ENCODE measurements at places on chromosomes 12 and 14.

- DNase-seq: no peak
These were observed 97.6 kb downstream of the RAD52 start for GRCh38 chr12:851913-852312.

DNA sequence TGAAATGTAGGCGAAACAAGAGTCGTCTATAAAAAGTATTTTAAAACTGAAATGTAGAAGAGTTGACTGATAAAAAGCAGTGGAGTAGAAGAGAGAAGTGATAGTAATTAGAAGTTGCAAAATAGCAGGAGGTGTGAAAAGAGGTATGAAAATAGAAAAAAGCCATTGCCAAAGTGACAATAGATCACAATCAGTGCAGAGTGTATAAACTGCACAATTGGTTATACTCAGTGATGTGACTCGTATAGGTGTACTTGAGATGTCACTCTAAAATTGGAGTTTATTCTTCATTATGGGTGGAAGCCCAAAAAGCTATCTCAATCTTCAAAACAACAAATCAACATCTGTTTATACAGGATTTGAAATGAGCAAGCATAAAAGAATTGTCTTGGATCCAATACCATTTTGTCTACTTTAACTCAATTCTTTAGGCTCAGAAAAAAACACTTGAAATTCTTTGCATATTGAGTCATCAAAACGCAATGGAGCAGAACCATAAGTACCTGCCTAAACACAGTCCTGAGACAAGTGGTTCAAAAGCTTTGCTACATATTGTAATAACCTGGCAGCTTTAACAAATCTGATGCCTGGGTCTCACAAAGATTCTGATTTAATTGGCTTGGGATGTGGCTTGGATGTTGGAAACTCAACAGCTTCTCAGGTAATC is 8.8 kb downstream of the IKBIP start:
- DNase-seq: no peak

DNA sequence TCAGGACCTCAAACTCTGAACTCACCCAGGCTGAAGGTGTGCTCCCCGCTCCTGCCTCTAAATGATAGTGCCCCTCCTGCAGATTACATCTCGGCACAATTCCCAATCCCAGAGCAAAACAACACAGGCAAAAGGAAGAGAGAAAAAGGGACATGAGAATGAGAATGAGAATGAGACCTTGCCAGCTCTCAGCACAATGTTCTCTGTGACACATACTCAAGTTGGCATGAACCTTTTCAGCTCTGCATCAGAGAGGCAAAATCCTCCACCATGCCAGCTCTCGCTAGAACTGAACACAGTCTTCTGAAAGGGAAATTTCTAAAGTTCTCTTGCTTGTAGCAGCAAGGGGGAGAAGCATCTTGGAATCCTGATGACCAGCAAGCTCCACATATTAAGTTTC is 84.6 kb downstream of the KSR2 start:
- DNase-seq: no peak

DNA sequence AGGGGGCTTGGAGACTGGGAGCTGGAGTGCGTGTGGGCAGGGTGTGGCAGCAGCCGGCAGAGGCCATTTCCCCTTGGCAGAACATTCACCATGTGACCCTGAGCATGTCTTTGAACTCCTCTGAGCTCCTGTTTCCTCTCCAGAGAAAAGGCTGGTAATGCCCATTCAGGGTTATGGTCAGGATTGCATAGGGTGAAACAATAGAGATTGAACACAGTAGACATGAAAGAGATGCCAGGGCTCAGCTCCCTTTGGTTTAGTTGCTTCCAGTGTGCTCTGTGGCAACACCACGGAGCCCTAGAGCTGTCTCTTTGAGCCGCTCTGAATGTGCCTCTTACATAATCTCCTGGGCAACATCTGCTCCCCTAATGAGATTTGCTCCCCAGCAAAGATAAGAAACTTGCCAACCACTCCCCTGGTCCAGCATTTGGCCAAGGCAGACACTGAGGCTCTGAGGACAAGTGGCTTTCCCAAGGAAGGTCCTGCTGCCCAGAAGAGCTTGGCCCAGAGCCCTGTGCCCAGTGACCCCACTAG is 4.6 kb downstream of the IFI27 start:
- DNase-seq: no peak

GRCh38 chr12:47481041-47481440 is 224.8 kb downstream of the RPAP3 start:
- no peak for DNase-seq

GRCh38 chr14:100187247-100187833 is 27.9 kb upstream of the DEGS2 start:
- DNase-seq: no peak

DNA sequence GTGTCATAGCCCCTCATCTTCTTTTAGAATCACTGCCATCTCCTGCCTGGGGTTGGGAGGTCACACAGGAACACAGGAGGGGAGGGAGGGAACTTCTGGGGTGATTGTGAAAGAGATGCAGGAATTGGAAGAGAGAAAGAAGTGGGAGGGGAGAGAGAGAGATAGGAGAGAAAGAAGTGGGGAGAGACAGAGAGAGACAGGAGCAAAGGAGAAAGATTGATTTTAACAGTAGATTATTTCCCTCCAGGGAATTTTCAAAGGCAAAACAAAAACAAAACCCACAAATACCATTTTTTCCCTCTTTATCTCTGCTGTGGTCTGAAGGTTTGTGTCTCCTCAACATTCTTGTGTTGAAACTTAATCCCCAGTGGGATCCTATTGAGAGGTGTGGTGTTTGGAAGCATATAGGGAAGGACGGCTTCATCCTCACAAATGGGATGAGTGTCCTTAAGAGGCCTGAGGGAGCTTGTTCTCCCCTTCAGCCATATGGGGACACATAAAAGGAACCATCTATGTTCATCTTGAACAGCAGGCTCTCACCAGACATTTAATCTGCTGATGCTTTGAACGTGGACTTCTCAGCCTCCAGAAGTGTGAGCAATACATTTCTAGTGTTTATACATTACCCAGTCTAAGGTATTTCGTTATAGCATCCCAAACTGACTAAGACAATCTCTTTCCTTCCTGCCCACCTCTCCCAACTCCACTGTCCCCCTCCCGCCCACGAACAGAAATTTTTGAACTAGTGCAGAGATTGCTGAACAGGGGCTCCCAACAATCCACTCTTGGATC is 134.9 kb upstream of the MAX start:
- no peak for DNase-seq

- peak; percentile 51 for DNase-seq
These were observed 24.5 kb downstream of the GPRC5D start for GRCh38 chr12:12927211-12928079.

DNA sequence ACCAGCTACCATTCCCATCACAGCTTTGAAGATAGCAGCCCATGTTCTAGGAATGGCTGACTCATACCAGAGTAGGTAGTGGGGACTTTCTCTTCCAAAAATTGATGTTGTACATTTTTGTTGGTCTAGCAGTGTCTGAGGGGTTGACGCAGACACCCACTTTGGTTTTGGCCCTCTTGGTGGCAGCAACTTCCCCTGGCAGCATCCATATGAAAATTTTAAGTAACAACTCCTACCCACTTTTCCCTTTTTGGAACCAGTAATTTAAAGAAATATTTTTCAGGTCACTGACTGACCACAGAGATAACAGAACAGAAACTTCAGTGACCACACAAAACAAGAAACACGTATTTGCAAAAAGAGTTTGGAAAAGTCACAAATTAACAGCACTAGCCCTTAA is 162.0 kb upstream of the TMCC3 start:
- DNase-seq: no peak

DNA sequence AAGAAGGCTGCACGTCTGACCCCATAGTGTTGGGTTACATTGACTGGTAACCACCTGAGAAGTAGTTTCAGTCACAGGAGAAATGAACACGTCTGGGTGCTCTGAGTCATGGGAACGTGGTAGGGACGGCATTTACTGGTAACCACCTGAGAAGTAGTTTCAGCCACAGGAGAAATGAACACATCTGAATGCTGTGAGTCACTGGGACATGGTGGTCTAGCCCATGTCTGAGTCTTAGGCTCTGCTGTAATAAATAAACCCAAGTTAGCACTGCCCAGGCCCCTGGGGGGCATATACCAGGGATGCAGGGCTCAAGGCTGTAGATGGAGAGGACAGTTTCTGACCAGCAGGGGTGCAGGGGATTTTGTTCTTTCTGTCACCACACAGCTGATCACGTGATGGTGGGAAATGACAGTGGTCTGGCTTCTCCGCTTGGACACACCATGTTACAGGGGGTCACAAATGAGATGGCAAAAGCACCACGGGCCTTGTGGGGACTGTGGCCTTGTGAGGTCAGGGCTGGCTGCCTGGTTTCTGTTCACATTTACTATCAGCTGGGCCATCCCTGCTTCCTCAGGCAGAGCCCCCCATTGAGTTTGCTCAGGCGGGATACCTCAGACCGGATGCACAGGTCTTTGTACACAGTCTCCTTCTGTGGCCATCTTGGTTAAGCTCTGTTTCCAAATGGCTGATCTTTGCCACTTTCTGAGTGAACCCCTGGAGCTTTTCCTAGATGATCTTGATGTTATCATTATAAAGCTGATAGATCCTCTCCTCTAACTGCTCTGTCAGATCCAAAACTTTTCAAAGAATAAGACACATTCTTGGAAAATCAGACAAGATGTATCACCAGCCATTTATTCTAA is 9.8 kb upstream of the C12orf42 start:
- DNase-seq: peak; percentile 90

- DNase-seq: no peak
These were observed 64.9 kb upstream of the PCED1B start for GRCh38 chr12:47014474-47014873.

DNA sequence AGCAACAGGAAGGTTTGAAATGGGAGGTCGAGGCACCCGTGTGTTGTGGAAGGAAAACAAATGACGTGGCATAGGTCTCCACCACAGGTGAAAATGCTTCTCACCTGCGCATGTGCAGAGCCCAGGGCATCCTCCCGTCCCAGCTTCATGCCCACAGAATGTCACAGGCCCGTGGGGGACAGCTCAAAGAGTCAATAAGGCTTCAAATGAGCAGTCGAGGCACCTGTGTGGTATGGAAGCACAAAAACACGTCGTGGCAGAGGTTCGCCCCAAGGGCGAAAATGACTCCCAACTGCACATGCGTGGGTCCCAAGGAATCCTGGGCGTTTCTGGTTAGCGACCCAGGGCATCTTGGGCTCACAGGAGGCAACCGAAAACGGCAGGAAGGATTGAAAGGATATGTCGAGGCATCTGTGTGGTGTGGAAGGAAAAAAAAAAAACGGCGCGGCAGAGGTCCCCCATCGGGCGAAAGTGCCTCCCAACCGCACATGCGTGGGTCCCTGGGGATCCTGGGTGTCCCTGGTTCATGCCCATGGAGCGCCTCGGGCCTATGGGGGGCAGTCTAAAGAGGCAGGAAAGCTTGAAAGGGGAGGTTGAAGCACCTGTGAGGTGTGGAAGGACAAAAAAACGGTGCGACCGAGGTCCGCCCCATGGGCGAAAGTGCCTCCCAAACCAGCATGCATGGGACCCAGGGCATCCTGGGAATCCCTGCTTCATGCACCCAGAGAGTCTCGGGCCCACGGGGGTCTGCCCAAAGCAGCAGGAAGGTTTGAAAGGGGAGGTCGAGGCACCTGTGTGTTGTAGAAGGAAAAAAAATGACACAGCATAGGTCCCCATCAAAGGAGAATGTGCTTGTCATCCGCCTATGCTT is 578.5 kb downstream of the ALG10 start:
- DNase-seq: no peak

- no peak for DNase-seq
These were observed 52.0 kb downstream of the WASHC3 start for GRCh38 chr12:102009796-102010195.

GRCh38 chr12:49529414-49529813 is 9.4 kb upstream of the KCNH3 start:
- DNase-seq: no peak

- DNase-seq: no peak
These were observed 93.9 kb downstream of the KCNC2 start for GRCh38 chr12:75115748-75116147.

DNA sequence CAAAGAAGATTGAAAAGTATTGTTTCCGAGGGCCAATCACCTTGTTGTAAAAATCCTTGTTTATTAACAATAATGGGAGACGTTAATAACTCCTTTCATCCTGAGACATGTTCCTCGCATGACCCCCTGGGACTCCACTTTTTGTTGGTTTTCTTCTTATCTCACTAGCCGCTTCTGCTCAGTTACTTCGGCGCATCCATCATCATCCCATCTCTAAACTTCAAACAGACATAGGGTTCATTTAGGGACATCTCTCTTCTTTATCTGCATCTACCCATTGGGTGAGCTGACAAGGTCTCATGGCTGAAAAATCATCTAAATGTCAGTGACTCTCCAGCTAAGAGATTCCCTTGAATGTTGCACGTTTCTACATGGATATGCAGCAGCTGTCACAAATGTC is 252.2 kb downstream of the ANO2 start:
- no peak for DNase-seq

DNA sequence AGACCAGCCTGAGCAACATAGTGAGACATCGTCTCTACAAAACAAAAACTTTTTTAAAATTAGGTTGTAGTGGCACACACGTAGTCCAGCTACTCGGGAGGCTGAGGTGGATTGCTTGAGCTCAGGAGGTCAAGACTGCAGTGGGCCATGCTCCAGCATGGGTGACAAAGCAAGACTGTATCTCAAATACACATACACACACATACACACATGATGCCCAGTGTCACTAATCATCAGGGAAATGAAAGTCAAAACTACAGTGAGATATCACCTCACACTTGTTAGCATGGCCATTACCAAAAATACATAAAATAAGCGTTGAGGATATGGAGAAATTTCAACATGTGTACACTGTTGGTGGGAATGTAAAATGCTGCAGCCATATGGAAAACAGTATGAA is 33.2 kb upstream of the KICS2 start:
- DNase-seq: no peak

DNA sequence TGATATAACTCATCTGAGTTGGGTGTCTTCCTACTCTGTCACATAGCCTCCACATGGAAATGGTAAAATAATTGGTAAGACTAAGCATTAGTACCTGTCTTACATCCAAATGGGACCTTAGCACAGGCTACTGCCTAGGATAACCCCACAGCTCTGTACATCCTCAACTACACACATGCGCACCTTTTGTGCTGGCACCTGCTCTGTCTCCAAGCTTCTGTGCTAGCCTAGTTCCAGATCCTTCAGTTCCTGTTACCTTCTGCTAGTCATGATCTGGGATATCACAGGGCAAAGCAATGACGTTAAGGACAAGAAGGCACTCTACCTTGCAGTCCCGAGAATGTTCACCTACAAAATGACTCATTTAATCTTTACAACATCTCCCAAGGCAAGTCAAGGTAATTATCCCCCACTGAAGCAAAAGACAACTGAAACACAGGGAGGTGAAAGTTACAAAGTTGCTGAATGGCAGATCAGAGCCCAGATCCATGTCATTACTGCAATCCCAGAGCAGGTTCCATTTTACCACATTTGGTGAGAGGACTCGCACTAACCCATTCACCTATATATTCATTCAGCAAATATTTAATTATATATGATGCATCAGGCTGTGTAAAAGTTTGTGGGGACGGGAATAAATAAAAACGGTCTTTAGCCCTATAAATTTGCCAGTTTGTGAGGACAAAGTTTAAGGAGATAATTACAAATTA is 61.7 kb downstream of the PPM1H start:
- no peak for DNase-seq

GRCh38 chr12:3571323-3571722 is 80.3 kb downstream of the PRMT8 start:
- no peak for DNase-seq
